ENCODE measurements at places on chromosomes 1 and 21.
A peak's percentile ranks its signal among the peaks of the same experiment; 100 is the strongest.

DNA sequence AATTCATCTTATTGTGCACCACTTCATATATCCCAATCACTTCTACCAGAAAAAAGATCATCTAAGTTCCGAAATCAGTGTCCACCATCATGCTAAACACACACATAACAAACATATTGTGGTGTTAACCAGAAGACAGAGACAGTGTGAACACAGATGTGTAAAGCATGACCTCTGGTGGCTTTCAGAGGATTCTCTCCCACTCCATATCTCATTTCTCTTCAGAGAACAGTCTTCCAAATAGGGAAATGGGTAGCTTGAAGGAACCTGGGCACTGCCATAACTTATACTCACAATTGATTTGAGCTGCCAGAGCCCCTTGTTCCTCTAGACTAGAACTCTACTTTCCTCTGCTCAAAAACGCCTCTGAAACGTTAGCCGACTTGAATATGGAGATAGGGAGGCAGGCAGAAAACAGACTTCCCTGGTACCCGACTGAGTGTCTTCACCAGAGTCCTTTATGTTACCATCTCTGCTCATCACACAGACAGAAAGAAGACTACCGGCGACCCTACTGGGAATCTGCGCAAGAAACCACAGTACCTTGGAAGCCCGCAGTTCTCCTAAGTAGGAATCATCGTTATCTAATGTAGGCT, 1.8 kb upstream of the ELAPOR1 start:
- no peak for DNase-seq

- no peak for DNase-seq
These were observed 231.3 kb downstream of the SETD4 start for GRCh38 chr21:35829067-35829466.

GRCh38 chr21:32457360-32457840, 44.9 kb downstream of the EVA1C start:
- no peak for DNase-seq

DNA sequence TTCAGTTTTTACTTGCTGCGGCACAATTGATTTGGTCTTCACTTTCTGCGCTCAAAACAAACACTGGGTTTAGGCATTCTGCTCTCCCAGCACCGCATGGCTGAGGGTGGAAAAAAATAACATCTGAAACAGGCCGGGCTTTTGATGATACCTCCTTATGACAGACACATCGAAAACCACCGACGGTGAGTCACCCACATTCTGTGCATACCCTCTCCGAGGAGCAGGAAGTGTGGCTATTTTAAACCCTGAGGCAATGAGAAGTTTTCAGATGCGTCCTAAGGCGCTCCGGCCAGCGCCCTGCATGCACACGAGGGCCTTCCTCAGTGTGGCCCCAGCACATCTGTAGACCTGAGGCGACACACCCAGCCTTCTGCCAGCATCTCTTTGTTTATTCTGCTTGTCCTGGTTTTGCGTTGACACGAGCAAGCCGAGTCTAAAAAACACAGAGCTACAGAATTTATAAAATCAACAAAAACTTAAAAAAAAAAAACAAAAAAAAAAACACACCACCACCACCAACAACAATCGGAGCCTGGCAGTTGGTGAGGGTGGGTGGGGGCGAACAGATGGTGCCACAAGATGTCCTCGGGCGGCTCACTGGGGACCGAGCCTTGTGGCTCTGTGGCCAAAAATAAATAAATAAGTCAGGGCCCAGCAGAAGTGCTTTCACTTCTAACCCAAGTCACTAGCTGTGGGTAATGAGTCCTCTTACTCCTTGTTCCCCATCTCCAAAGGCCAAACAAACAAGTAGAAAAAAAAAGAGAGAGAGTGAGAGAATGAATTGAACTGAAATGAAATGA, 162.6 kb upstream of the IRF2BP2 start:
- peak; percentile 55 for DNase-seq

- DNase-seq: no peak
These were observed 24.9 kb downstream of the DIP2A start for GRCh38 chr21:46483300-46484295.

GRCh38 chr1:206679738-206680211, 4.9 kb upstream of the MAPKAPK2 start:
- DNase-seq: no peak

GRCh38 chr21:33732038-33732437, 89.7 kb downstream of the ITSN1 start:
- DNase-seq: no peak

- no peak for DNase-seq
These were observed 82.5 kb downstream of the WDR64 start for GRCh38 chr1:241734533-241734932.

DNA sequence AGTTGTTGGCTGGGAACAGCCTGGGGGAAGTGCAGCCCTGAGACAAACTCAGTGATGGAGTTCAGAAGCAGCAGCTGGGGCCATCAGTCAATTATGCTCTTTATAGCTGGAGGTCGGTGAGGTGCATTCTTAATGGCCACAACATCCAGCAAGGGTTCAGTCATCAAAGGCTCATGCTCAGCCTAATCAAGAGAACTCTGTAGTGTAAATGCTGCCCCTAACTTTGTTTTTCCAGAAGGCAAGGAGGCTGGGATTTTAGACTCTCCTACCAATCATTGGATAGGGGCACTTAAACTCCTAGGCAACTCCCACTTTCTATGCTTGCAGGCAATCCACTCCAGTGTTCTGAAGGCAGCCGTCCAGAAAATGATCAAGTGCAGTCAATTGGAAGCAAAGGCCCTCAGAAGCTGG, 15.0 kb upstream of the RGS4 start:
- DNase-seq: no peak

GRCh38 chr1:172472495-172472894, 28.6 kb upstream of the PIGC start:
- no peak for DNase-seq

DNA sequence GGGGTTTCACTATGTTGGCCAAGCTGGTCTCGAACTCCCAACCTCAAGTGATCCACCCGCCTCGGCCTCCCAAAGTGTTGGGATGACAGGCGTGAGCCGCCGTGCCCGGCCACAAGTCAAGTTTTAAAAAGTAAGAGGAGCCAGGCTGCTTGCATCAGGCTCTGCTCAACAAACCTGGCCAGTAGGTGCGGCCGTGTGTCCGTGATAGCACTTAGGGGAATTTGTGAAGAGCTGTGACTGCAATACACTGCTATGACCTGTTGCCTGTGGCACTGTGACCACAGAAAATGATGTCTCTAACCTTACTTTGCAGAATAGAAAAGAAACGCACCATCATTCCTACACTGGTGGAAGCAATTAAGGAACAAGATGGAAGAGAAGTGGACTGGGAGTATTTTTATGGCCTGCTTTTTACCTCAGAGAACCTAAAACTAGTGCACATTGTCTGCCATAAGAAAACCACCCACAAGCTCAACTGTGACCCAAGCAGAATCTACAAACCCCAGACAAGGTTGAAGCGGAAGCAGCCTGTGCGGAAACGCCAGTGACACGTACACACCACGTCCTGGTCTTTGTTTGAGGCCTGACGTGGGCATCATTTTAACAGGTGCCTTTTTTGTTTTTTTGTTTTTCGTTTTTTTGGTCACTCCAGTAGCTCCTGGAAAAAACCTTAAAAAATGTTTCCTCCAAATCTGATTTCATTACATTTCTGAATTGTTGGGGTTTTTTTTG, 16.7 kb downstream of the C1orf174 start:
- DNase-seq: no peak

DNA sequence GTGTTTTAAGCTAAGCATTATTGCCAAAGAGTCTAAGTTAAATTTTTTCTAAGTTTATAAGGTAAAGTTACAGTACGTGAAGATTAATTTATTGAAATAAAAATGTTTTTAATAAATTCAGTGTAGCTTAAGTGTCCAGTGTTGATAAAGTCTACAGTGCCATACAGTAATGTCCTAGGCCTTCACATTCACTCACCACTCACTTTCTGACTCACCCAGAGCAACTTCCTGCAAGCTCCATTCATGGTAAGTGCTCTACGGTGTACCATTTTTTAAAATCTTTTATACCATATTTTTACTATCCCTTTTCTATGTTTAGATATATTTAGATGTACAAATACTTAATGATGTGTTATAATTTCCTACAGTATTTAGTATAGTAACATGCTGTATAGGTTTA, 173.2 kb downstream of the CACNA1E start:
- DNase-seq: no peak

DNA sequence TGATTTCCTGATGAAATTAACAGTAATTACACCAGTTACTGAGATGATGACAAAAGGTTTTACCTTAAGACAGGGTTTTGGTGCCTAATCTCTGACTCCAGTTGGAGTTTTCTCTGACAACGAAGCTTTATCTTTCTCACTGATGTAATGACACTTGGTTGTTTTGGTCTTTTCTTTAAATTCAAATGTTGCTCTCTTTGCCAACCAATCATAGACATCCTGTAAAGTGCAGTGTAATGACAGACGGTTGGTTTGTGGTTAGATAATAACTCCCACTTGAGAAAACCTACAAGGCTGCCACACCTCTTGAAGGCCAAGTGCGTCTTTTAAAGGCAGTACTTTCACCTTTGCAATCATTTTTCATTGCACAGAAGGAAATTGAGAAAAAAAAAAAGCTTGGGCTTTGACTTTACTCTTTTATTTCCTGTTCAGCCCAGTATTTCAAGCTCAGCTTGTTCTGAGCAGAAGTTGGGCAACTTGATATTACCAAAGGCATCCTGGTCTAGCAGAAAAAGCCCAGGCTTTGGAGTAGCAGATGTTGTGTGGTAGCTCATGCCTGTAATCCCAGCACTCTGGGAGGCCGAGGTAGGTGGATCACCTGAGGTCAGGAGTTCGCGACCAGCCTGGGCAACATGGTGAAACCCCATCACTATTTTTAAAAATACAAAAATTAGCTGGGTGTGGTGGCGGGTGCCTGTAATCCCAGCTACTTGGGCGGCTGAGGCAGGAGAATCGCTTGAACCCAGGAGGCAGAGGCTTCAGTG, 14.9 kb downstream of the PDIK1L start:
- DNase-seq: no peak

- no peak for DNase-seq
These were observed 357.2 kb downstream of the MATN1 start for GRCh38 chr1:30366199-30366598.

GRCh38 chr1:9120312-9120958, 8.5 kb downstream of the GPR157 start:
- DNase-seq: no peak

GRCh38 chr1:13813398-13814012, 113.5 kb downstream of the PRDM2 start:
- DNase-seq: peak; percentile 55

- no peak for DNase-seq
These were observed 49.6 kb upstream of the IRF2BP2 start for GRCh38 chr1:234659538-234659937.

DNA sequence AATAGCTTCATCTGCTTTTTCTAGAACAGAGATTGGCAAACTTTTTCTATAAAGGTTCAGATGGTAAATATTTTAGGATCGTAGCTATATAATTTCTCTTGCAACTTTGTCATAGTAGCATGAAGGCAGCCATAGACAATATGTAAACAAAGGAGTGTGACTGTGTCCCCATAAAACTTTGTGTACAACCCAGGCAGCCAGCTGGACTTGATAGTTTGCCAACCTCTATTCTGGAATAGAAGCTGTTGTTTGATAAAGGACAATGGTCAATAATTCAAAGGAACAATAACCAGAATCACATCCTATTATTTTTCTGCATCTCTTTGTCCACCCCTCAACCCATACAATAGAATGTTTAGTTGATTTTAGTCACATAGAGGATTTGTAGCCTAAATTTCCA, 286.7 kb downstream of the LMX1A start:
- no peak for DNase-seq

GRCh38 chr21:38675182-38675824, 130.4 kb upstream of the ETS2 start:
- peak; percentile 70 for DNase-seq

DNA sequence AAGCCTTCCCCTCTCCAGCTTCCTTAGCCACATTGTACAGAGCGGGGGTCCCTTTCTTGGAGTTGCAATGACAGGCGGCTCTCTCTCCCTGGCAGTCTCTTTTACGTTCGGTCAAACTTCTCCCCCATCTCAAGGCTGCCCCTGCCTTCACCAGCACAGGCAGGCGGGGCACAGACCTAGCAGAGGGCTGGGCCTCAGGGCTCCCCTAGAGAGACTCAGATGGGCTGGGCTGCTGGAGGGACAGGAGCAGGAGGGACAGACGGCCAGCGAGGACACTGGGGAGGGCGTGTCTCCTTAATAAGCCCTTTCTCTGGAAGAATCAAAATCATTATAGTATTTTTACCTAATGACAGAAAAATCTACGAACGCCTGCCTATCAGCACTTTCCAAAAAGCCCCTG, 79.6 kb downstream of the CASZ1 start:
- DNase-seq: no peak

GRCh38 chr1:153527023-153527682, 8.6 kb downstream of the S100A6 start:
- no peak for DNase-seq

- DNase-seq: peak; percentile 12
These were observed 429.8 kb upstream of the VAMP3 start for GRCh38 chr1:7341145-7341905.

GRCh38 chr21:45178070-45178608, 103.8 kb downstream of the ADARB1 start:
- no peak for DNase-seq

Measured in muscle of back (tissue), 13 donors.